ENCODE measurements at places on chromosomes 6 and 20. TPM values are rescaled to one million over a fixed set of nuclear protein-coding genes. Genes with fewer than 3 reads are reported as not detected.

GRCh38 chr6:132405143-132405915 lies 4.1 kb upstream of the MOXD1 start:
- no peak for DNase-seq

GRCh38 chr6:782141-782540 lies 89.2 kb upstream of the EXOC2 start:
- no peak for DNase-seq

GRCh38 chr6:95548188-95548786 lies 29.0 kb upstream of the MANEA start:
- no peak for DNase-seq

DNA sequence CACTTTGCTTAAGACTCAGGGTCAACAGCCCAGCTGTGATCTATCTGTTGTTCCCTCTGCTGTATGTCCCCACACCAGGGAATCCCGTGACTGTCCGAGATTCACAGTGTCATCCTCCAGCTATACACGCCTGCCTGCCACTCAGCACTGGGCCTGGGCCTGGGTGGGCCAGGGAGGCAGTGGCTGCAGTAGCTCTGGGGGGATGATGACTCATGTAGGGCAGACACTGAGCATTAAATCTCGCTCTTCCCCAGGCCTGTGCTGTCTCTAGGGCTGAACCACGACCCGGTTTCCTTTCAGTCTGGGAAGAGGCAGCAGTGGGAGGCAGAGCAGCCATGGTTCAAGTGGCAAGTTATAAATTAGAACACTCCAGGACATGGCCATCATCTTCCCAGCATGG lies 173.9 kb downstream of the LRFN2 start:
- no peak for DNase-seq

Gene ATP6V1G2
- total RNA-seq = 7.9 TPM

Gene NKX2-2
- not detected for total RNA-seq

Gene IYD
- not detected for total RNA-seq

DNA sequence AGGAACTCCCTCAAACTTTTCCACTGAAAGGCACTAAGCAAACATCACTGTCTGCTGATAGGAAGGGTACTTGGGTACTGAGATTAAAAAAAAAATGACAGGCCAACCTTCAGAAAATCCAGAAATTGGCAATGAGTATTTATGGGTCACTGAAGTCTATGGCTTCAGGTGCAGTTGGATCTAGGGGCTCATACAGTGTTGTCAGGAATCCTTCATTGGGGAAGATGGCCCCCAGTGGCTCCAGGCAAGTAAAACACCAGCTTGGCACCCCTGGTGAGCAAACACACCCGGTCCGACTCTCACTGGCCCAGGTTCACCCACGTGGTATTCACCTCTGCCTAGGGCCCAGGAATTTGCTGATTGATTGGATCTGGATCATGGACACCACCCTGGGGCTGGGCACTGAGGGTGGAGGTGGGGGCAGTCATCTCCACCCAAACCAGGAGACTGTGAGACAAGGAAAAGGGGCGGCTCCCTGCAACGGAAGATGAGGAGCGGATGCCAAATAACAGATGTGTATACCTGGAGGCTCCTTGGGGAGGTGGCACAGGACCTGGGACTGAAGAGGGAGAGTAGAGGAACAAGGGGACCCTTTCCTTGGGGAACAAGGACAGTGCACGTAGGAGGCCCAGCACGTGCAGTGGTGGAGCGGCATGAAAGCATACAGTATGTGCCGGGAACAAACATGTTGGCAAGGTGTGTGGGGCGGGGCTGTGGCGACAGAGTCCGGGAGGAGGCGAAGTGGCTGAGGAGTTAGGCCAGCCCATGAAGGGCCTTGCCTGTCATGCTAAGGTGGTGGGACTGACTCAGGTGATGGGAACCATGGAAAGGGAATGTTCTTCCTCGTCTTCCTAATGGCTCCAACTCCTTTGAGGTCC lies 4.7 kb downstream of the SLC2A10 start:
- DNase-seq = no peak

Gene FLRT3
- total RNA-seq = not detected
